CD4-positive, alpha-beta memory T cell (primary cell): ENCODE measurements at places on chromosomes 2 and 18.
A peak's percentile ranks its signal among the peaks of the same experiment; 100 is the strongest.

DNA sequence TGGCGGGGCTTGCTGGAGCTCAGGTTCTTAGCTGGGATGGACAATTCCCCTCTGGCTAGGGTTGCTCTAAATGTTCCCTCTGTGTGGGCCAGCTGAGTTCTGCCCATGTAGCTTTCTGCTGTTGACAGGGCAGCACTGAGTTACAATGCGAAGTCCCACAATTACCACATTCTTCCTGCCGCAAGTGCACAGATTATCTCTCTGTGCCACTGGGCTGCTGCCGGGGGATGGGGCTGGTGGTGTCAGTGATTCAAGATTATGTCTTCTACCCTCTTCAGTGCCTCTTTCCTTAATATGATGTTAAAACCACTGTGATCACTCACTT lies 708.1 kb downstream of the SLC4A3 start:
- DNase-seq = no peak

DNA sequence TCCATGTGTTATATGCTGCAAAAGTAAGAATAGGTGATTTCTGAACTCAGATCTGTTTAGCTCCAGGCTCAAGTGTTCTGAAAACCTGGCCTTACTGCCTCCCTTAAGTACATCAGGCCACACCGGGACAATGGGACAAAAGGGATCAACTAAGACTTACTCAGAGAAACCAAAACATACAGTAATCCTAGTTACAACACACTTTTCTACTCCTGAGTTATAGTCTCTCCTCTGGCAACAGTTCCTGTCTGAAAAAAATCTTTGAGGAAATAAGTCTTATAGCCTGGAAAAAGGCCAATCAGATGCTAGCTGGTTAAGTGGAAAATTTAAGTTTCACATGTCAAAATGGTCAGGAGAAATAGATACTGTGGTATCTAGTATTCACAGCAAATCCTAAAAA lies 5.6 kb downstream of the METTL5 start:
- DNase-seq = no peak

DNA sequence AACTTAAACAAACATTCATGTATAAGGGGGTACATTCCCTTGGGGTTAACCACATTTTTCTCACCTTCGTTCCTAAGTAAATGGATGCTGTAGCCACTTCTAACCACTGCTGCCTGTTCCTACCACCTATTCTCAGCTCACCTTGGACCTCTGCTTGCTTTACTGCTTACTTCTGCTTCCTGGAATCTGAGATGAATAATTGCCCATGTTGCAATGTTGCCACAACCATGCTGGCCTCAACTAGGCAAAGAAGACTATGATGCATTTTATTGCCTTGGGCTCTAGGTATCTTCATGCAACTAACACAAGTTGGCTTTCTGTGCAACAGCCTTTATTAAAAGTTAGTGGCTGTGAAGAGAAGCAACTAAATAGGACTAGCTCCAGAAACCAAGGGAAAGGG lies 106.3 kb upstream of the TCF4 start:
- DNase-seq = no peak

GRCh38 chr2:38862476-38862875 lies 13.3 kb downstream of the DHX57 start:
- DNase-seq = no peak

GRCh38 chr2:173806761-173807160 lies 158.4 kb downstream of the SP3 start:
- DNase-seq = no peak

DNA sequence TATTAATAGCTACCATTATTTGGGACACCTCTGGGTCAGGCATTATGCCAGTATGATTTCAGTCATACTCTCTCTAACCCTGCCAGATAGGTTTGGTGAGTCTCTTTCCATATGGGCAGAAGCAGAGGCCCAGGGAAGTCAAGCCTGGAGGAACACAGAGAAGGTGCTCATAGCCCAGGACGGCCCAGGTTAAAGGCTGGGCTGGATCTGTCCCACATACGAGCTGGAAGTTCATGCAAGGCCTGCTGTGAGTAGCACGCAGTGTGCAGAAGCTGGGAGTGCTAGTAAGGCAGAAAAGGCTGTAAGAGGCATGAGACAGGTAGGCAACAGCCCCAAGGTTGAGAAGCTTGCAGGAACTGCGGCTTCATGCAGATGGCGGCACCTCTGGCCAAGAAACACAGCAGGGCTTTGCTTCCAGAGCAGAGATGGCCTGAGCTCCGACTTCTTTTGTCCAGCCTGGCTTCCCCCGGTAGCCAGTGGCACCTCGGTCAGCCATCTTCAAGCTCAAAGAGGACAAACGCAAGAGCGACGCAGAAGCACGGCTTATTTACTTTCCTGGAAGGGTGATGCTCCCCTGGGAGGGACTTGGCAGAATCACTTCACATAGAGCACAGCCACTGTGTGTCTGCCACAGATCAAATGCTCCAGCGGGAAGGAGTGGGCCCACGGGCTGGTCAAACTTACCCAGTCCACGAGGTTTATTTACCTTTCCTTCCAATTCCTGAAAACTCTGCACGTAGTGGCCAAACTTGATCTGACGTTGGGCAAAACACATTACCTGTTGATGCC lies 58.5 kb upstream of the MAP4K4 start:
- DNase-seq = no peak

DNA sequence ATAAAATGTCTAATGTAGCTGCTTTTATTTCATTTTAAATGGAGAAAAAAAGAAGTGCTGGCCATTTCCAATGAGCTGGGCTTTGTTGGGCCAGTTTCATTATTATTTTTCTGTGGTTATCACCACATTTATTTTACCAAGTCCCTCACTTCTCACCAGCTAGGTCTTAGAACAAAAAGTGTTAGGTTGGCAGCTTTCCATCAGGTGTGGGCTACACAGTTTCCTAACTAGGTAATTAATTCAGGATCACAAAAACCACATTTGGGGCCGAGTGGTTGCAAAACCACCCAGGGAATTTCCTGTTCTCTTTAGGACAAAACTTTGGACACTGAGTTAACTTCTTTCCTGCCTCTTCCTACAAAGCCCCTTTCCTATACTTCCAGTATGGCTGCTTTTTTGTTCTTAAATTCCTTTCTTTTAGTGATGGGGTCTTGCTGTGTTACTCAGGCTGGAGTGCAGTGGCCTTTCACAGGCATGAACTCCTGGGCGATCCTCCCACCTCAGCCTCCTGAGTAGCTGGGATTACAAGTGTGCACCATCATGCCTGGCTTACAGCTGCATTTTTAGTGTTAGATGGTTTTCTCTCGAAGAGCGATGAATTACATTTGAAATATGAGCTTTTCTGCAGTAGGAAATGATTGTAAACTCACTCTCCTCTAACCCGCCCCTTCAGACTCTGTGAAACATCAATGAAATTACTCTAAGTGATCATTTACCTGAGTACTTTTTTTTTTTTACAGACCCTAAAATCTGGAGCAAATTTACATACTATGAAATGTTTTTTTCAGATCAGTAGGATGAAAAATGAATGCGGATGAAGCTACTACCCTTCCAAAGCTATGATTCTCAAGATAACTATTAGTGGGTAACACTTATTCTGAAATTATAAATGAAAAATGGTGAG lies 2.6 kb upstream of the ZFP36L2 start:
- DNase-seq = peak; percentile 28
